ENCODE measurements at places on chromosomes 7 and 10.

GRCh38 chr7:1043552-1044188 is 676 bp upstream of the GPR146 start:
- DNase-seq, result no peak

- DNase-seq, result no peak
Observed at GRCh38 chr10:112875476-112876267, 74.4 kb upstream of the TCF7L2 start.

DNA sequence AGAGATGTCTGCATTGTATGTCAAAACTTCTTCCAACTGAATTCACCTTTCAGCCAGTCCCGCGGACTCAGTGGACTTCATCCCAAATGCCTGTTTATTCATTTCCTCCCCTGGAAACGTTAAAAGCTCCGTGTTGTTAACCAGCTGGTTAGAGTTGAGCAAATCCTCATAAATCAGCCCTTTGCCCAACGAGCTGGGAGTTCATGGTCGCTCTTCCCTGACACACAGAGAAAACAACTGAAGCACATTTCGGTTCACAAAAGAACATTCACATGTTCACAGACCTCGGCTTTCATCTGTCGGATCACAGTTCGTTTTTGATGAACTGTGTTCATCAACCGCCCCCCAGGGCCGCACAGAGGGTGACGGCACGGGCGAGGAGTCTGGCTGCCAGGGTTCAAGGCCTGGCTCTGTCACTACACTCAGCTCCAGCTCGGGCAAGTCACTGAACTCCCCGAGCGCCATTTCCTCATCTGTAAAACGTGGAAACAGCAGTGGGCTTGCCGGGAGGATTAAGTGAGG is 62.6 kb downstream of the GLI3 start:
- DNase-seq, result no peak

DNA sequence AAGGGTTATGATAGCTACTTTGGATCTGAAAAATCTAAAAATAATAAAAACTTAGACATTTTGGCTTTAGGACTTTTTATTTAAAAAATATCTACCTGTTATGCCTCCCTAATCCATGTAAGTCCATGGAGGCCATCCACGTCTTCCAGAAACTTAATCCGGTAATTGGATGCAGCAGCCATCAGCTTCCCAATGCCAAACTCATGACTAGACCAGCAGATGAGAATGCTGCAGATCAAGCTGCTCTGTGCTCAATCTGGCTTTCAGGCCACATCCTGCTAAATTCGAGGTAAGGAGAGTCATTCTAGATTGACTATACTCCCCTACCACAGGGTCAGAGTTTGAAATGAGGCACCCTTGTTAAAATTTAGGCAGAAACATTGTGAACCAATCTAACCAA is 168.5 kb upstream of the TCERG1L start:
- DNase-seq, result no peak

- no peak for DNase-seq
Observed at GRCh38 chr7:7966141-7966734, 2.4 kb upstream of the GLCCI1 start.

DNA sequence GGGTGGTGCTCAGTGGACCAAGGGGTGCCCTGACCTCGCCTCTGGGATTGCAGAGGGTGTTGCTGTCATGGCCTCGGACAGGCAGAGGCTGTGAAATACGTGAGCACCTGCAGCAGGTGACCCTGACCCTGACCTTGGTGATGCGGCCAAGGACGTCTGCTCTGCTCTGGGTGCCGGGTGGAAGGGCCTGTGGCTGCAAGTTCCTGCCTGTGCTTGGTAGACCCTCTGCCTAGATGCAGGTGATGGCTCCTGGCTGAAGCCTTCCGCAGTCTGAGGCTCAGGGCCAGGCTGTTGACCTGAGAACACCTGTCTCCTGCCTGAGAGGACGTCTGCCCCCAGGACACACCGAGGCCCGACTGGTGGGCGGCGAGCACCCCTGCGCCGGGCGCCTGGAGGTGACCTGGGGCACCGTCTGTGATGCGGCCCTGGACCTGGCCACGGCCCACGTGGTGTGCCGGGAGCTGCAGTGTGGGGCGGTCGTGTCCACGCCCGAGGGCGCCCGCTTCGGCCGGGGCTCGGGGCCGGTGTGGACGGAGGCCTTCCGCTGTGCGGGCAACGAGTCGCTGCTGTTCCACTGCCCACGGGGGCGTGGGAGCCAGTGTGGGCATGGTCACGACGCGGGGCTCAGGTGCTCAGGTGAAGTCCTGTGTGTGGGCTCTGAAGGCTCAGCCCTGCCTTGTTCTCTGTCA is 4.4 kb downstream of the SCART1 start:
- no peak for DNase-seq

DNA sequence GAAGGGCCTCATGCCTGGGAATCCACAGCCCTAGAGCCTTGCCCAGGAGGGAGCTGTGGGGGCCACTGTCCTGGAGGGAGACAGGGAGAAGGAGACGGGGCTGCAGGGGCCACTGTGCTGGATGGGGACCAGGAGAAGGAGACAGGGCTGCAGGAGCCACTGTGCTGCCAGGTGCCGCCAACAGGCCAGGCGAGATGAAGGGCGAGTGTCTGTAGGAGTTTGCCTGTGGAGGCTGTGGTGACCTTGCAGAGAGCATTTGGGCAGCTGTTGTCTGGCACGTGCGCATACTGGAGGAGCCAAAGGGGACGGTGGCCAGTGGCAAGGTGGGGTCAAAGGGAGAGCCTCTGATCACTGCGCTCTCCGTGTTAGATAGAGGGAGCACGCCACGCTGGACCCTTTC is 79.2 kb downstream of the NKX6-2 start:
- DNase-seq, result no peak

DNA sequence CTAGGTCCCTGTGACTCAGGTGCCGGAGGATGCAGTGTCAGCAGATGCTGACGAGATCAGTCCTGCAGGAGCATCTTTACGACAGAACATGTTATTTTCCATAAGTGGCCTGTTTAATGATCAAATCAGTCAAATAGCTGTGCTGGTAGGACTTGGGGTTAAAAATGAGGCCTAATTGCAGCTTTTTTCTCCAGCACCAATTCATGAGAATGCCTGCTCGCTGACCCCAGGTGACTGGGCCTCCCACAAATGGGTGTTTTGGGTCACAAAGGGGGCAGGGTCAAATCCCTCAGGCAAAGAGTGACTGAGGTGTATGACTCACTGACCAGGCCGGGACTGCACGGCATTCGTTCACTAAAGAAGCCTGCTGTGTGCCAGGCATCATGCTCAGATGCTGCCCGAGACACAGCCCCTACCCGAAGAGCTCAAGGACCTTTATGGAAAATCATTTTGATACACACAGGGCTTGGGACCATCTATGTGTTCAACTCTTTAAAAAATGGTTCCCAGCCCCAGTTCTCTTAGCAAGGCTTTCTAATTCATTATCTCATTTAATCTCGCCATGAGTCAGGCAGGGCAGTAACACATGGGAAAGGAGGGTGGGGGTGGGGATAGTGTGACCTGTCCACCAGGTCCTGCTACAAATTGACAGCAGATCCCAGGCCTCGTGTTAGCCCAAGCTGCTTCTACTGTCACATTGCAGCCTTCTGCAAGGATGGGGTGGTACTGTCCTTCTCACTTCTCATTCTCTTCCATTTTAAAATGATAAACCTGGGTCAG is 21.1 kb downstream of the ZNF775 start:
- no peak for DNase-seq

DNA sequence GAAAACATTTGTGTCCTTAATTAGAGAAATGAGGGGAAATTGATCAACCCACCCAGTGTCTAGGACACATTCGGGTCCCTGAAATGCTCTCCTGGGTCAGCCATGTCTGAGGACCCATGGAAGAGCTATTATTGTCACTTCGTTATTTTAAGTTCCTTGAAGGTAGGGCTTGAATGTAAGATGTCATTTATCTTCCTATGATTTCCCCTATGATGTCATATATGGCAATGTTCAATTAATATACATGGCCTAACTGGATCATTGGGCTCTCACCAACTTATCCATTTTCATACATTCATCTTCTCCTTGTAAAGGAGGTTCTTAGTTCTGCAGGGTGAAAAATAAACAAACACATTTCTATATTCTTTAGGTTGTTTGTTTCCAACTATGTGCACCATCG is 113.0 kb upstream of the FAM171A1 start:
- no peak for DNase-seq

DNA sequence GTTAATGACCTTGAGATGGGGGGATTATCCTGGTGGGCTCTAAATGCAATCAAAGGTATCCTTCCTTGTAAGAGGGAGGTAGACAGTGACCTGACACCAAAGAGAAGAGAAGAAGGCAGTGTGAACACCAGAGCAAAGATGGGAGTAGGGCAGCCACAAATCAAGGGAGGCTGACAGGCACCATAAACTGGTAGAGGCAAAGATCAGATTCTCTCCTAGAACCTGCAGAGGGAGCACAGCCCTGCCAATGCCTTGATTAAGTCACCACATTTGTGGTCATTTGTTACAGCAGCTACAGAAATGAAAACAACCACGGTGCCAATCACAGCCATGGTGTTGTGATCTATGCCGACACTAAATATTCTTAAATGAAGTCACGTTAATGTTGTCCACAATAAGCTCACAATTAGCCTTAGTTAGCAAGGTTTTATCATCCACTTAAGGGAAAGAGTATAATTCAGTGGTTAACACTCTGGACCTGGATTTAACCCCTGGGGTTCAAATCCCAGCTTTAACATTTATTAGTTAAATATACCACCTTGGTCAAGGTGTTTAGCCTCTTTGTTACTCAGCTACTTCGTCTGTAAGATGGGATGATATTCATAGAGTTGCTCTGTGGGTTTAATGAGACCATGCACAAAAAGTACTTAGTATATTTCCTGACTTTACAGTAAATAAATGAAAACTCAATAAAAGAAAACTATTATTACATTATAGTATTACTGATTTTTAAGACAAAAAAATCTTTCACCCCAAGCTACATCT is 70.8 kb downstream of the SGMS1 start:
- DNase-seq, result no peak

- no peak for DNase-seq
Observed at GRCh38 chr7:16419126-16419525, 2.2 kb downstream of the CRPPA start.

- DNase-seq, result no peak
Observed at GRCh38 chr10:62082271-62082656, 180.8 kb downstream of the ARID5B start.

DNA sequence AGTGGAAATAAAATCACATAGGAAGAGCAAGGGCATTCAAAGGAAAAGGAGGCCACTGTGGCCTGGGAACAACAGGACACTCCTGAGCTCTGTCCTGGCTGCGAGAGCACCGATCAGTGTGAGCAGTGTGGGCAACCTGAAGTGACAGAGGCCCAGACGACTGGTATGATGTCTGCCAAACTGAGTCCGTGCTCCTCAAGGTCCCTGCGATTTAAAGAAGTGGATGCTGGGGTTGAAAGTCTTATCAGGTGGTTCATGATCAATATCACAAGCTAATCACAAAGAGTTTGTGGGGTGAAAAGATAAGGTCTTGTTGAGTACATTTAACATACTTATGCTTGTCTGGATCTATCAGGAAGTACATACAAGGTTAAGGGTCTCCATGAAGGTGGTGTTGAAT is 176.5 kb downstream of the ZNF438 start:
- no peak for DNase-seq

DNA sequence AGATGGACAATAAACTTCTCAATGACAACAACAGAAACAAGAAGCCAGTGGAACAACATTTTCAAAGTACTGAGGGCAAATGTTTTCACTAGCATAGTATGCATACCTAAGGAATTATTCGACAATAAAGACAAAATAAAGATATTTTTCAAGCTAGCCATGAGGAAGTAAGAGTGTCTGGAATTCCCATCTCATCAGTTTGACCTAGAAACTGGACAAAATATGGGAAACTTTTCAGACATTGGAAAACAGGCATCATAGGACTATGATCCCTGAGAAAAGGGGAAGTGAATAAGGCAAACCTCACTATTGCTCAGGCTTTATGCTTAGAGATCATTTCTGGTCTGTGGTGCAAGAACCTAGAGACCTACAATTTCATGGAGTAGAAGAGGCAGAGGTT is 86.3 kb downstream of the OAT start:
- no peak for DNase-seq

GRCh38 chr7:37385787-37386186 is 62.9 kb downstream of the ELMO1 start:
- no peak for DNase-seq

DNA sequence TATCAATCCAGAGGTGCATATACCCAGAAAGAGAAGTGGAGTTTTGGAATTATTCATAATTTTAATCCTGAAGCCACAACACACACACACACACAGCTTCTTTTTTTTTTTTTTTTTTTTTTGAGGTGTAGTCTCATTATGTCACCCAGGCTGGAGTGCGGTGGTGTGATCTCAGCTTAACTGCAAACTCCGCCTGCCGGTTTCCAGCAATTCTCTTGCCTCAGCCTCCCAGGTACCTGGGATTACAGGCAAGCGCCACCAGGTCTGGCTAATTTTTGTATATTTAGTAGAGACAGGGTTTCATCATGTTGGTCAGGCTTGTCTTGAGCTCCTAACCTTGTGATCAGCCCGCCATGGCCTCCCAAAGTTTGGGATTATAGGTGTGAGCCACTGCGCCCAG is 35.4 kb downstream of the TET1 start:
- DNase-seq, result no peak

GRCh38 chr10:130339091-130339490 is 202.9 kb downstream of the GLRX3 start:
- DNase-seq, result no peak

DNA sequence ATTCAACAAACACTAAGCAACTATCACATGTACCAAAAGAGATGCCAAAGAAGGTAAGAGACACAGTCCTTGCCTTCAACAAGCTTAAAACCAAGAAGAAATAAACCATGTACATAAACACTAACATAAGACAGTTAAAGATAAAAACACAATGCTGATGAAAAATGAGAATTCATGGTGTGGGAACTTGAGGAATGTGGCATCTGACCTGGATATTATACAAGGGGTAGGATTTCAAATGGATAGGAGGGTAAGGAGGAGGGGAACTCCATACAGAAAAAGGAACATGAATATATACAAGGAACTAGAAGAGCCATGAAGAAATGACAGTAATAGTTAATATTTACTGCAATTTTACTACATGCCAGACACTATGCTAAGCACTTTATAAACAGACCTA is 11.0 kb downstream of the HIBADH start:
- DNase-seq, result no peak

DNA sequence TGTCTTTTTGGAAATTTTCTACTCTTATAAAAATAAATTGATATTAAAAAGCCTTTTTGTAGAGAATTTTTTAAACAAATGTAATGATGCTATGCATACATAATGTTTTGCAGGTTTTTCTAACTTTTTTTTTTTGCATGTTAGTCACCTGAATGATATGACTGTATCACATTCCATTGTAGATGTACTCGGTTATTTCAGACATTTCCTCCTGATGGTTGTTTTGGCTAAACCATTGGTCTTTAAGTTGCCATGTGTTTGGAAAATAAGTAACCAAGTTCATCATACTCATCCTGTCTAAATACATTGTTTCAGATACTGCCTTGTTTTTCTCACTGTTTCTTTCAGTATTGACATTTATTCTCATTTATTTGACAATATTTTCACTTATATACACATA is 25.8 kb downstream of the NHLRC2 start:
- DNase-seq, result no peak

All from NCI-H2029 (cell line).